ENCODE measurements at places on chromosomes 3 and 15. TPM values are rescaled to one million over a fixed set of nuclear protein-coding genes. Genes with fewer than 3 reads are reported as not detected.

GRCh38 chr3:189149203-189149602 is 22.6 kb upstream of the TPRG1 start:
- no peak for DNase-seq

DNA sequence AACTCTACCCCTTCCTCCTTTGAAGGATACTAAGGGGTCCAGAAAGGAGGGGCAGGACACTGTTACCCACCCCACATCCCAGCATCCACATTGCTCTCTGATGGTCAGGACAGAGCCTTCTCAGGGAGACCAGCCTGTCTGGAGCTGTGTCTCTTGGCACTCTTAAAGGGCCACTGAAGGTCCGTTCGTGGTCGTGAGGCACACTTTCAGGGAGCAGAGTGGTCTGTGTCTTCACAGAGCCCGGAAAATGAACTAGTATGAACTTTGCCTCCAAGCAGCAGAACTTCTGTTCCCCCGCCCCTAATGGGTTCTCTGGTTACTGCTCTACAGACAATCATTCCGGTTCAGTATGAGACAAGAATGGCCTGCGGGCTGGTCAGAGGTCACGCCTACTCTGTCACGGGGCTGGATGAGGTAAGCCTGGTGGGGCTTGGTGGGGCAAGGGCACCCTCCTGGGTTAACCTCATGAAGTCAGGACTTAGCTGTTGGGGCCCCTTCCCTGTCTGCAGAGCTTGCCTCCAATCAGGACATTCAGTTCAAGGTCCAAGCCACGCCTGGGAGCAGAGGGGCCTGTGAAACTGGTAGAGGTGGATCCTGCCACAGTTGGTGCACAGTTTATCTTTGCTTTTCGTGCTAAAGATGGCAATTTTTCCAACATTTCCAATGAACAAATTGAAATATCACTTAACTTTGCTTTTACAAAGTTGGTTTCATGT is 33.2 kb downstream of the CAPN3 start:
- DNase-seq = no peak

- no peak for DNase-seq
Measured at GRCh38 chr3:151009981-151010380, 37.5 kb upstream of the CLRN1 start.

DNA sequence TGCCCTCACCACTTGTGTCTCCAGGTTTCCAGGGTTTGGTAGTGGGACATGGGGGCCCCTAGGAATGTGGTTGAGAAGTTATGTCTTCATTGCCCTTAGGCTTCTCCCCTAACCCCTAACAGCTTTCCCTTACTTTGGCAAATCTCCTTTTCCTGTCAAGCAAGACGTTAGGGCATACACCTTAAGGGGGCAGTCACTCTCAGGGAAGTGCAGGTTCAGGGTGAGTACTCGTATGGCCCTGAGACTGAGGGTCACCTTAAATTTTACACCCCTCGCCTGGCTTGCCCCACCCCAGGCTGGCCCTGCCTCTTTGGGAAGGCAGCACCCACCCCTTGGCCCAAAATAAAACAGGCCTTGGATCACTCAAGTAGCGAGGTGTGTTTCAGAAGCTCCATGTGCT is 33.5 kb downstream of the POLR2M start:
- DNase-seq = no peak

- no peak for DNase-seq
Measured at GRCh38 chr3:41600616-41601015, 361.3 kb downstream of the ULK4 start.

- no peak for DNase-seq
Measured at GRCh38 chr3:96213393-96213792, 601.0 kb upstream of the EPHA6 start.

GRCh38 chr15:48695827-48696573 is 50.5 kb upstream of the FBN1 start:
- no peak for DNase-seq

ADIPOQ gene
- total RNA-seq = not detected

AMIGO3 gene
- total RNA-seq = 0.28 TPM

WDR93 gene
- total RNA-seq = 0.48 TPM

MUC13 gene
- not detected for total RNA-seq

RTP1 gene
- total RNA-seq = not detected

ASB7 gene
- total RNA-seq = 10.4 TPM

STRA6 gene
- 1.8 TPM for total RNA-seq

FETUB gene
- total RNA-seq = not detected

CCDC80 gene
- total RNA-seq = 153 TPM

All from ovary (tissue), 10 donors.